Ascending aorta (tissue), 2 donors: ENCODE measurements at places on chromosomes 6 and 20. TPM values are rescaled to one million over a fixed set of nuclear protein-coding genes. Genes with fewer than 3 reads are reported as not detected.

Gene CST11
- total RNA-seq, result not detected

Gene LIME1
- 7.3 TPM for total RNA-seq

Gene PRSS16
- not detected for total RNA-seq

GRCh38 chr6:56003616-56004015, 128.2 kb upstream of the BMP5 start:
- H3K27me3 ChIP-seq, result no peaks in the 10 kb centered on the region
- no peak overlapping the region for H3K4me3 ChIP-seq
- no peaks in the 10 kb centered on the region for H3K4me1 ChIP-seq
- H3K36me3 ChIP-seq, result no peaks in the 10 kb centered on the region
- no peak for DNase-seq

GRCh38 chr6:91482498-91482897, 895.6 kb upstream of the MAP3K7 start:
- no peaks in the 10 kb centered on the region for H3K4me1 ChIP-seq
- no peaks in the 10 kb centered on the region for H3K36me3 ChIP-seq
- H3K27ac ChIP-seq, result no peak overlapping the region
- no peaks in the 10 kb centered on the region for H3K27me3 ChIP-seq
- no peak for DNase-seq

DNA sequence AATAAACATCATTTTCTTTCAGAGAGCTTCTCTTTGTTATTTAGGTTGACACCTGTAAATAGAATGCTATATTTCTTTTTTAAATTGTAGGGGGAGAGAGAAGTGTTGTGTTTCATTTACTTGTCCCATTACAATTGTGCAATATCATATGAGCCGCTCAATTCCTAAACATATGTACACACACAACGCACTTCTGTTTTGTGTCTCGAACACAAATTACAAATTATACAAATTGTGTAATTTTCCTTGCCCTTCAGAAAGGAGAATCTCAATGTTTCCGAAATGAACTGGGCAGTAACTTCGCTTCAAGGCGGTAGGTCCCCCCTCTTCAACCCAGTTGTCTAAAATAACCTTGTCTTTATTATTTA, 2.6 kb upstream of the ABT1 start:
- peaks cover 12% of the 10 kb centered on the region for H3K36me3 ChIP-seq
- H3K4me1 ChIP-seq, result peaks cover 6% of the 10 kb centered on the region
- no peak overlapping the region for H3K4me3 ChIP-seq
- H3K27me3 ChIP-seq, result peaks cover 18% of the 10 kb centered on the region

DNA sequence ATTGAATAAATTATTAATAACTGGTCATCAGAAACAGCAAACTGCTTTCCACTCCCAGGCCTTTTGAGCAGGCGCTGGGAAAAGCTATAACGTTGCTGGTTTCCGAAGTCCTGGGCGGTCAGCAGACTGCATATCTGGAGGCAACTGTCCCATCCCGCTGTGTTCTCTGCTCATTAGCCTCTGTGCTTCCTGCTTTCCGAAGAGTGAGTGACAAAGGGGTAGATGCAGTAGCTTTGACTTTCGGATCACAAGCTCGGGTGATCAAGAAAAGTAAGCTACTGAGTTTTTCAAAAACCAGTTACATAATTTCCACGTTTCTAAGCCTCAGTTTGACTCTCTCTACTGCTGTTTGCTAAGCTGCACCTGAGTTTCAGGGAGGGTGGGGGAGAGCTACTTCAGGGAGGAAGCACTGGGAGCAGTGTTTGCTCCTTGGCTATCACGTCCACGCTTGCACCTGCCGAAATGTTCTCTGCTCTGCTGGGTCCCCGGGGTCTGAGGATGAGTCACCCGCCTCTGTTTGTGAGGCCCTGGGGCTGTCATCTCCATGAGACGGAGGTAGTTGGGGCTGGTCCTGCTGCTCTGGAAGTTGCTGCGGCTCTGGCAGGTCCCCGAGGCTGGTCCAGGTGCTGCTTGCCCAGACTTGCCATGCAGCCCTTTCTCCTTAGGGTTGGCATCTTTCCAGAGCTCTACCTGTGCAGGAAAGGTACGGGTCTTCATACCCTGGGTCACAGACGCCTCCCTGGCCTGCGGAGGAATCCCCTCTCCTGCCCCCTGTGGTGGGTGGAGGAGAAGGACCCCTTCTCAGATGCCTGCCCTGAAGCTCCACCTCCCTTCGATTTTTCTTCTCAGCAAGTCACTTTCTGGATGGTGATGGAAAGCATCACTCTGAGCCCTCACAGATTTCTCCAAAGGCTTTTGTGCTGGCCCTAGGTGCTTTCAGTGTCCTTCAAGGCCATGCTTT, 220.0 kb downstream of the QKI start:
- no peak for DNase-seq
- H3K27ac ChIP-seq, result no peak overlapping the region
- no peaks in the 10 kb centered on the region for H3K4me1 ChIP-seq
- H3K36me3 ChIP-seq, result no peaks in the 10 kb centered on the region
- H3K27me3 ChIP-seq, result peaks cover 2% of the 10 kb centered on the region
- H3K4me3 ChIP-seq, result no peak overlapping the region

DNA sequence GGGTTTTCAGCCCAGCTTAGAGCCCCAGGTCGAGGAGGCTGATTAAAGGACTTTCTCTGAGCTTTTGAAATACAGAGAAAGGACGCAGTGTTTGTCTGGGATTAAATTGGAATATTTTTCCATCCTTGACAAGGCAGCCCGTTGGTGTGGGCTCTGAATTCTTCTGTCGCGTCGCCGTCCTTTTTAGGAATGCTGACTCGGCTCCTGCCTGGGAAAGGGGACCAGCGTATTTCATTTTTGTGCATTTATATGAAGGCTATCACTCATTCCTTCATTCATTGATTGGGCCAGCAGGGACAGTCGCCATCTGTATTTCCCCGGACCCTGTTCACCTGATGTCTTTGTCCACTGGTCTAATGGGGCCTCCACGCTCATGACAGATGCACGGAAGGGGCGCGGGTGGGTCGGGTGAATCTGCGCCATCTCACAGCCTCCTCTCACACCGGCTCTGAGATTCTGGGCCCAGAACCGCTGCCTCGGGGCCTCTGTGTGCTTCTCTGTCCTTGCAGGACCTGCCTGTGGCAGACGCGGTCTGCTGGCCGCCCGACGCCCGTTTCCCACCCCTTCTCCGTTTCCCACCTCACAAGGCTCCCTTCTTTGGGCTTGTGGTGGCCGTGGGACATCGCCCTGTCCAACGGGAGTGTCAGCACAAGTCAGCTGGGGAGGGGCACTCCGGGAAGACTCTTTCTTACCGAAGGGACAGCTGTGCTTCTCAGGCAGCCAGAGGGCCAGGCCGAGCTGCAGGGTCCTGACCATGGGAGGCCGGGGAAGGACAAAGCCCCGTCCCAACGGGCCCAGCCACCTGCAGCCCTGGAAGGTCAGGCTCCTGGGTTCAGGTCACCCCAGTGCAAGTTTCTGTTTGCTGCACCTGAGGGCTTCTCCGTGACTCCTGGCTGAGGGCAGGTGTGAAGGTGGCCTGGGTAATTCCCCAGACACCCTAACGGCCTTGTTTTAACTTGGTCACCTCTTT, 157.3 kb downstream of the TAF4 start:
- H3K27me3 ChIP-seq, result no peaks in the 10 kb centered on the region
- no peak overlapping the region for H3K27ac ChIP-seq
- no peaks in the 10 kb centered on the region for H3K4me1 ChIP-seq
- no peak for DNase-seq
- H3K36me3 ChIP-seq, result no peaks in the 10 kb centered on the region

- H3K27ac ChIP-seq, result no peak overlapping the region
- no peaks in the 10 kb centered on the region for H3K36me3 ChIP-seq
- H3K4me1 ChIP-seq, result no peaks in the 10 kb centered on the region
- DNase-seq, result no peak
These were observed 43.1 kb downstream of the CD109 start for GRCh38 chr6:73739096-73739495.
